ENCODE measurements at places on chromosomes 4 and X. TPM values are rescaled to one million over a fixed set of nuclear protein-coding genes. Genes with fewer than 3 reads are reported as not detected.

MAGEE1 gene
- total RNA-seq, result 0.65 TPM

GPRASP2 gene
- total RNA-seq, result 5.9 TPM

GPRASP3 gene
- 2.0 TPM for total RNA-seq

PCDH11X gene
- total RNA-seq, result not detected

PRSS48 gene
- total RNA-seq, result not detected

CC2D2A gene
- 15.2 TPM for total RNA-seq

PROM1 gene
- total RNA-seq, result 41.9 TPM

Measured in epithelial cell of proximal tubule (primary cell).